IMR-90 (cell line): ENCODE measurements at places on chromosomes 1 and 21. TPM values are rescaled to one million over a fixed set of nuclear protein-coding genes. Genes with fewer than 3 reads are reported as not detected.
A peak's percentile ranks its signal among the peaks of the same experiment; 100 is the strongest.

The AIRE gene
- not detected in 2 replicates for total RNA-seq

The GPR3 gene
- 0.72 and 0.83 TPM in 2 replicates for total RNA-seq

The TMEM50A gene
- 48.4 and 101 TPM in 2 replicates for total RNA-seq

The SLC41A1 gene
- 6.3 and 6.7 TPM in 2 replicates for total RNA-seq

DNA sequence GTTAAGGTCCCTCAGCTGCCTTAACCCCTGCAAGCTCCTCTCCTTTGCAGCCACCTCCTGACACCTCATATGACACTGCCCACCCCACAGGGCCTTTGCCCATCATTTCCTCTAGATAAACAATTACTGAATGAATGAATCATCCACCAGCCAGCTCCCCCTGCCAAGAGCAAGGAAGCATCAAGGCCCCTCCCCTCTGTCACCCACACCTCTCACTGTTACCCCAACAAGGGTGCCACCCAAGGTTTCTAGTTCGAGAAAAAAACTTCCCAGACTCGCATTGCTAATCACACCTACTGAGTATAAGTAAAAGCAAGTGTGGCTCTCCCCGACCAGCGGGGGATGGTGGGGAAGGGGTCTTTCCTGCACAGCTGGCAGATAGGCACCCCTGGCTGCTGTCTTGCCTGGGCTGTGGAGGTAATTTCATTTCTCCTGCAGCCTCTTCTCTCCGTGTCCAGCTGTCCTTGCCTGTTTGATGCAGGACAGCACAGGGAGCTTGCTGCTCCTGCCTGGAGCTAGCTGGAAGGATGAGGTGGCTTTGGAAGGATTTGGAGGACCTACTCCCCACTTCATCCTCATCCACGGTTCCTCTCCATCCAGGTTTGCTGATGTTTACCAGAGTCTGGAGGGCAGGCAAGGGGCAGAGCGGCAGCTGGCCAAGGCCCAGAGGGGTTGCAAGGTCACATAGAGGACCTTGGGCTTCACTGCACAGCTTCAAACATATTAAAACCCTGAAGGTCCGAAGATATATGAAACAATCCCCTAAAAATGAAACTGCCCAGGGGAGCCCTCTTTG lies 33.1 kb upstream of the LBR start:
- DNase-seq = no peak

DNA sequence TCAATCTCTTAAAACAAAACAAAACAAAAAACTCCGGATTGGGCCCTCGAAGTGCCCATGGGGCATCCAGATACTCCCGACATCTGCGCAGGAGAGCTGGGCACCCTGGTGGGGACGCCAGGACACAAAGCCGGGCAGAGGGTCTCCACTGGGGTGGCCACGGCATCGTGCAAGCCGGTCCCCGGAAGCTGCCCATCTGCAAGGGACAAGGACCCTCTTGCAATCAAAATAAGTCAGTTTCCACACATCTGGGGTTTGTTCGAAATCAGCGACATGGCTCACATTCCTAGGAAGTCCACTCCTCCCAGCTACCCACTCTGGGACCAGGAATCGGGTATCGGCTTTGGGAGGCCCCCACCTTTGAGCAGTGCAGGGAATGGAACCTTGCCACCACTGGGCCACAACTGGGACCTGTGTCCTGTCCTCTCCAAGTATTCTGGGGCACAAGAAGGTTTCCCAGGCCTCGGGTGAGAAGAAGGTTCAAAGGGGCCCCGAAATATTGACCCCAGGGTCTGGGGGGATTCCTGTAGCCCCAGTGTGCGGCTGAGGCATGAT lies 4.6 kb upstream of the PRDM16 start:
- no peak for DNase-seq

GRCh38 chr1:246791303-246791918 lies 67.2 kb downstream of the SCCPDH start:
- no peak for DNase-seq

DNA sequence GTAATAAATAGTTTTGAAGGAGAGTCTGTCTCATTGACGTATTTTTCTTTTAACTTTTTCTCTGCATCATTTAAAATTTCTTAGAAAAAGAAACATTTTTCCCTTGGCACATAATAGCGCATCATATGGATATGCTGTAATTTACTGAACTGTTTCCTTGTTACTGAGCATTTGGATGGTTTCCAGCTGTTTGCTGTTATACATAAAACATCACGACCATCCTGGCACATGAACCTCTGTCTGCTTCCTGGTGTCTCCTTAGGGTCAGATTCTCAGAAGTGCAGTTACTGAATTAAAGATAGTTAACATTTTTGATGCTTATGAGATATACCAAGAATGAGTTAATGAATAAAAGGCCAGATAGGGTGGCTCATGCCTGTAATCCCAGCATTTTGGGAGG lies 67.2 kb downstream of the BACE2 start:
- no peak for DNase-seq

- DNase-seq = peak; percentile 92
Observed at GRCh38 chr1:86779308-86780191, 75.2 kb downstream of the SH3GLB1 start.

GRCh38 chr1:213260311-213261075 lies 209.5 kb downstream of the RPS6KC1 start:
- DNase-seq = no peak
